ENCODE measurements at places on chromosomes 12 and 14.

DNA sequence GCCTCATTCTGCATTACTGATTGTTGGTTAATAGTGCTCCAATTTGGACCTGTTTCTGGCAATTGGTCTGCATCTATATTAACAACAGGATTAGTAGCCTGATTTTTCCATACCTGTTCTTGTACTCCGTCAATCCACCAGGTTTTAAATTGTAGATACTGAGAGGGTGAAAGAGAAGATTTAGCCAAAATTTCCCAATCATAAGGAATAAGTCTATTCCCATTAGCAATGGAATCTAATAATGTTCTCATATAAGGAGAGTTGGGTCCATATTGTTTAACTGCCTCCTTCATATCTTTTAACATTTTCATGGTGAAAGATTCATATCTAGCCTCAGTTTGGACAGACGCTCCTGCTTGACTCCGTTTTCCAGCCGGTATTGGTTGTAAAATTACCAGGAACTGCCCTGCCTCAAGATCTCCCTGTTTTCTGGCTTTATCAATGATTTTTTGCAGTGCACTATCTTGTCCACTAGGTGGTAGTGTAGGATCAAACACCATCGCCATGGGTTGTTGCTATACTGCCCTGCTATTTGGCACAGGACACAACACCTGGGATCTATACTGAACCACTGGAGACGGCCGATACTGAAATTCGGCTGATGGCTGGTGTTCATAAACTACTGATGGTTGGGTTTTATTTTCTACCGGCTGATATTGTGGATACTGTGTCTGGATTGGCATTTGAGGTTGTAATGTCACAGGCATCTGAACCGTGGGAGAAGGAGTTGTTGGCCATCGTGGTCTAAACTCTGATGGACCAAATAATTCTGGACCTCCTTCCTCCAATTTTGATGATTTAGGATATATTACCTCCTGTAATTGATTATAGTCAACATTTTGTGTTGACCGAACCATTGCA, 25.2 kb downstream of the DHRS4L2 start:
- peak; percentile 68 for DNase-seq

- peak; percentile 59 for DNase-seq
These were observed 10.2 kb downstream of the CD69 start for GRCh38 chr12:9750276-9751203.

DNA sequence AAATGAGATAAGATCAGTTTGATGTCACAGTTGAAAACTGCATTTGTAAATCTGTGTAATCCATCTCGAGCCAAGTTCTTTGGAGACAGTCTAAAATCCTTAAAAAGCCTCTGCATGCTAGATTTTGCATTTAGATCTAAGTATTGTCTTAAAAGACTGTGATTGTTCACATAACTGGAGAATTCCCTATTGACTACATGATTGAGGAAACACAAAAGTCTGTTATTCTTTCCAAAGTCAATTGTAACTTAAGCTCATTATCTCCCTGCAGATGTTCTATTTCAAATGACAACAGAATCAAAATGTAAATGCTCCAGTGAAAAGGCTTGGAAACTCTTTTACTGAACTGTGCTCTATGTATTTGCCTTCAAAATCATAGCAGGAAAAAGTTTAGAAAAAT, 77.8 kb downstream of the MYF5 start:
- DNase-seq = no peak

DNA sequence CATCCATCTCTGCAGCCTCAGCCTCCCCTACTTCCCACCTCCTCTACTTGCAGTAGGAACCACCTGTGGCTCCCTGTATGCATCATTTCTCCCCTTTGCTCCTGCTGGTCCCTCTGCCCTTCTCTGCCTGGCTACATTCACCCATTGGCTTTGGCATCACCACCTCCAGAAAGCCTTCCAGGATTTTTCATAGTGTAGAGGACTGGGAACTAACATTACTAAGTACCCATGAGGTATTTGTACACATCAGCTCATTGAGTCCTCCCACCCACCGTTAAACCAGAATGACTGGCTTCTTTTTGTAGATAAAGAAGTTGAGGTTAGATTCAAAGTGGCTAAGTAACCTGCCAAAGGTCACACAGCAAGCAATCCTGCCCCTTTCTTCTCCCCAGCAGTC, 17.1 kb downstream of the SYNE3 start:
- DNase-seq = no peak

DNA sequence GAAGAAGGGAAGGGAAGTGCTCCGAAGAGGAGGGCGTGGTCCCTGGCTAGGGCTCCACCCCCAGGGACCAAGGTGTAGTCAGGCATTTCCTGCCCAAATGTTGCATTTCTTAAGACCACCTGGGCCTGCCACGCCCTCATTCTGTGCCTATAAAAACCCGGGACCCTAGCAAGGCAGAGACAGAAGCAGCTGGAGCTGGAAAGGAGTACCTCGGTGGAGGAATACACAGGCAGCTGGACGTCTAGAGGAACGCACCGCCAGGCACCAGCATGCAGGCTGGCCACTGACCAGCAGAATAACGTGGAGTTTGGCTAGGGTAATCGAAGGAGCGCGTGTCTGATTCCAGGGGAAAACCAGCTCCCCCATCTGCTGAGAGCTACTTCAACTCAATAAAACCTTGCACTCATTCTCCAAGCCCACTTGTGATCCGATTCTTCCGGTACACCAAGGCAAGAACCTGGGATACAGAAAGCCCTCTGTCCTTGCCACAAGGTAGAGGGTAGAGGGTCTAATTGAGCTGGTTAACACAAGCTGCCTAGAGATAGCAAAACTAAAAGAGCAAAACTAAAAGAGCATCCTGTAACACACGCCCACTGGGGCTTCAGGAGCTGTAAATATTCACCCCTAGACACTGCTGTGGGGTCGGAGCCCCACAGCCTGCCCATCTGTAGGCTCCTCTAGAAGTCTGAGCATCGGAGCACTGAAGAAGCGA, 21.0 kb downstream of the CFL2 start:
- no peak for DNase-seq

GRCh38 chr12:70733385-70733784, 96.2 kb upstream of the PTPRB start:
- peak; percentile 62 for DNase-seq

DNA sequence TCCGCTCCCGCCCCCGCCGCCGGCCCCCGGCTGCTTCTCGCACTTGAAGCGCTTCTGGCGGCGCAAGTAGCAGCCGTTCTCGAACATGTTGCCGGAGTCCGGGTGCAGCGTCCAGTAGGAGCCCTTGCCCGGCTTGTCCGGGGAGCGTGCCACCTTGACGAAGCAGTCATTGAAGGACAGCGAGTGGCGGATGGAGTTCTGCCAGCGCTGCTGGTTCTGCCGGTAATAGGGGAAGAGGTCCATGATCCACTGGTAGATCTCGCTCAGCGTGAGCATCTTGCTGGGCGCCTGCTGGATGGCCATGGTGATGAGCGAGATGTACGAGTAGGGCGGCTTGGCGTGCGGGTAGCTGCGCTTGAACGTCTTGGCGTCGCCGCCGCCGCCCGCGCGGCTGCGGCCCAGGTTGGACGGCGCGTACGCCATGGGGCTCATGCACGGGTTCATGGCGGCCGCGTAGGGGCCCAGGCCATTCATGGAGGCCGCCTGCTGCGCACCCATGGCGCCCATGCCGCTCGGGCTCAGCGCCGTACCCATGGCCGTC, 3.0 kb downstream of the FOXA1 start:
- no peak for DNase-seq

DNA sequence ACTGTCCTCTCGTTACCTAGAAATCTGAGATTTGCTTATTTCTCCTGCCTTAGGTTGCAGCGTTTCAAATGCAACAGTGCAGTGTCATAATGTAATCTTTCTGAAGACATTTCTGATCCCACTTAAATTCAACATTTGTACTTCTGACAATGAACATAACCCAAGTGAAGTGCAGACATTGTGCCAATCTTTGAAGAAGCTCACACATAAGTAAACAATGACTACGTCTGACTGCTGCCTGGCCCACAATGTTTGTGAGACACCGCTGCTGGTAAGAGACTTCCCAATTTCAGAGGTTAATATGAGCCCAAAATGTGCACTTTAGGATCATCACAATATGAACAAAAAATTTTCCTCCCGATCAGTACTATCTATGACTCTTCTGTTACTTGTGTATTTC, 84.6 kb upstream of the BCL2L14 start:
- no peak for DNase-seq

DNA sequence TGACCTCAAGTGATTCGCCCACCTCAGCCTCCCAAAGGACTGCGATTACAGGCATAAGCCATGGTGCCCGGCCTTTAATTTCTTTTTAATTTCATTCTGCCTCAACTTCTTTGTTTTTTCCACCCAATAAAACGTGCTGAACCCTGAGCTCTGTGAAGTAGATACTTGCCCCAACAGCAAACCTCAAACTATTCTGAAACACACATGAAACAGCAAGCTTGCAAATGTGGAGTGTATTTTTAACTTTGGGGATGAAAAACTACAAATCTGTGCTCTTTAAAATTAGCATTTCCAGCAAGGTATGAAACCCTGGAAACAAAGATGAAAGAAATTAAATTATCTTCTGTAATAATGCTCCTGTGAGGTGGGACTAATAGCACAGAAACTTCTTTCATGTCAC, 246.6 kb downstream of the ANO6 start:
- no peak for DNase-seq

DNA sequence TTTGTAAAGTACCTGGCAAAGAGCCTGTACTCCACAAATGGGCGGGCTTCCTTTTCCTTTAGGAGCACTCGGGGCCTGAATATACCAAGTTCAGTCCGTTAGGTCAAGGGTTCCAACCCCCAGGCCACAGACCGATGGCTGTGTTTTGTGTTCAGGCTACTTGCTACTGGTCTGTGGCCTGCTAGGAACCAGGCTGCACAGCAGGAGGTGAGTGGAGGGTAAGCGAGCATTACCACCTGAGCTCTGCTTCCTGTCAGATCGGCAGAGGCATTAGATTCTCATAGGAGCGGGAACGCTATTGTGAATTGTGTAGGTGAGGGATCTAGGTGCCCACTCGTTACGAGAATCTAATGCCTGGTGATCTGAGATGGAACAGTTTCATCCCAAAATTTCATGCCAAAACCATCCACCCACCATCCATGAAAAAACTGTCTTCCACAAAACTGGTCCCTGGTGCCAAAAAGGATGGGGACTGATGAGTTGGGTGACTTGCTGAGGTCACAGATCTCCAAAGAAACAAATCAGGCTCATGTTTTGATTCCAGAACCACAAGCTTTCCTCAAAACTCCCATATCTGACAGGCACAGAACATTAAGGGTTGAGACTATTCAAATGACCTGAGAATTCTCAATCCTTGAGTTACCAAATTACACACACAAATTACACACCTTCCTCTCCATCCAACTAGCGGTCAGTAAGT, 4.2 kb downstream of the CSRP2 start:
- no peak for DNase-seq

- DNase-seq = peak; percentile 97
These were observed 38.9 kb downstream of the DAD1 start for GRCh38 chr14:22549981-22550673.

GRCh38 chr14:54349713-54350112, 47.1 kb upstream of the CDKN3 start:
- no peak for DNase-seq

- no peak for DNase-seq
These were observed 33.1 kb downstream of the IRF2BPL start for GRCh38 chr14:76995279-76996035.

- peak; percentile 8 for DNase-seq
These were observed 37.2 kb downstream of the IFNG start for GRCh38 chr12:68122236-68122920.

DNA sequence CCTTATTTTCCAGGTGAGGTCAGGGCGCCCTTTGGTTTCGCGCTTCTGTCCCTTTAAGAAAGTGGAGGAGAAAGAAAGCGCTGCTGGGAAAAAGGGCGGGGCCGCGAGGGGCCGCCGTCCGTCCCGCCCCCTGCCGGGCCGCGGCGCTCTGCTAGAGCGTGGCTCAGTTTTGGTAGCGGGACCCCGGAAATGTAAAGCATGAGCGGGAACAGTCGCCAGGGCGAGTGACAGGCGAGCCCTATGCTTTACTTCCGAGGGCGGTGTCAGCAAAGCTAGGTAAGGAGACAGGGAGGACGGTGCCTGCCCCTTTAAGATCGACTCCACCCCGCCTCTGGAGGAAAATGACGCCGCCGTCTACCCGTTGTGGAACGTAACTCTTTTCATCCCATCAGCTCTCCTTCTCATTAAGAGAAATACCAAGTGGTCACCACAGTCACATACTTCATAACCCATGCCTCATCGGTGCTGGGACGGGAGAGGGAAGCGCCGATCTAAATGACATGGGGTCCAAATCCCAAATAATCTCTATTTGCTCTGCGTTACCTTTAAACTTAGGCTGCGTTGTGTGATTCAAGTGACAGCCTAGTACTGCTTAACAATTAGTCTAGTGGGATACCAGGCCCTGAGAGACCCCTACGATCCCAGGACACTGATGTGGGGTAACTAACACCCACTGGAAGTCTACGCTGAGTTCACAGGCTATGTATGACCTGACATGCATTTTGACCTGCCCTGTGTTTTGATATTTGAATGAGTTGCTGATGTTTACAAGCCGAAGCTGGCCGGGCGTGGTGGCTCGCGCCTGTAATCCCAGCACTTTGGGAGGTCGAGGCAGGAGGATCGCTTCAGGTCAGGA, at the start of gene ETFBKMT:
Gene ETFBKMT, plus strand, starts transcription at position 602 of the 856 bp plus-strand sequence. CDS start 2,266 bp downstream, outside the sequence.
- DNase-seq = peak; percentile 95

DNA sequence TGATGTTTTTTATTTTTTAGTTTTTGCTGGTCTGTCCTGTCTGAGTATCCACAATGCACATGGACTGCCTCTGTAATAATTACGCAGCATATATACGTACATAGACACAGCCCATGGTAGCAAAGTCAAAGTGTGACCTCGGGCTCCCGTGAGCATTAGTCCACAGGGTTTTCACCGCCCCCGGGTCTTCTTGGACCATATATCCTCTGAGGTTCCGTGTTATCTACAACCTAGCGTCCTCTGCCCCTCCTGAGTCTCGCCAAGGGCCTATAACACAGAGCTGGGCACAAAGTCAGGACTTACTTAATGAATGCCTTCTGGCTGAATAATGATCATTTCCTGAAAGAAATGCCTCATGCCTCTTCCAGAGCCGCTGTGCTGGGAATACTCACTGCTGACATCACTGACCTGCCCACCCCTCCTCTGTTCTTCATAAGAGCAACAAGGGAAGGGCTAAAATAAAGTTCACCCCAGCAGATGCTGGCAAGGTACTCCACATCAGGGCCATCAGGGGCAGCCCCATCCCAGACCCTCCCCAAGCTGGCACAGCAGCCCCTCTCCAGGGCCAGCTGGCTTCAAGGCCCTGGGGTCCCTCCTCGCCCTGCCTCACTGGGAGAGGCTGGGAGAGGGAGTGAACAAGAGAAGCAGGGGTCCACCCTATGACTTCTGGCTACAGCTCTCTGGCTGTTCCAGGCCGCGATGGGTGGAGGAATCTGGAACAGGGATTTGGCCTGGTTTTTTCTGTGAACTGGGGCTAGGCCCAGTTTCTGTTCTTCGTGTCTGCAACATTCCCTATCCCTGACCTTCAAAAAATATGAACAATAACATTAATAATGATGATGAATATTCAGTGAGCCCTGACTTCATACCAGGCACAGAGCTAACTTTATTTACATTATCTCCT, 7.9 kb downstream of the HDAC7 start:
- DNase-seq = peak; percentile 78

GRCh38 chr14:106187216-106187615, 660.8 kb downstream of the TMEM121 start:
- DNase-seq = no peak

Data from HT1080 (cell line).